ENCODE measurements at places on chromosomes 5 and 9.

- DNase-seq = peak; percentile 5
Measured at GRCh38 chr5:134073404-134073803, 41.1 kb upstream of the TCF7 start.

- DNase-seq = peak; percentile 25
Measured at GRCh38 chr5:132183723-132184122, 43.9 kb downstream of the P4HA2 start.

GRCh38 chr9:134181648-134182034 is 17.3 kb upstream of the RNU6ATAC start:
- no peak for DNase-seq

GRCh38 chr5:32279223-32279622 is 33.5 kb downstream of the MTMR12 start:
- no peak for DNase-seq

GRCh38 chr9:35646153-35646532 is 4.6 kb downstream of the SIT1 start:
- no peak for DNase-seq

GRCh38 chr5:32916648-32917047 is 205.5 kb downstream of the NPR3 start:
- DNase-seq = no peak

DNA sequence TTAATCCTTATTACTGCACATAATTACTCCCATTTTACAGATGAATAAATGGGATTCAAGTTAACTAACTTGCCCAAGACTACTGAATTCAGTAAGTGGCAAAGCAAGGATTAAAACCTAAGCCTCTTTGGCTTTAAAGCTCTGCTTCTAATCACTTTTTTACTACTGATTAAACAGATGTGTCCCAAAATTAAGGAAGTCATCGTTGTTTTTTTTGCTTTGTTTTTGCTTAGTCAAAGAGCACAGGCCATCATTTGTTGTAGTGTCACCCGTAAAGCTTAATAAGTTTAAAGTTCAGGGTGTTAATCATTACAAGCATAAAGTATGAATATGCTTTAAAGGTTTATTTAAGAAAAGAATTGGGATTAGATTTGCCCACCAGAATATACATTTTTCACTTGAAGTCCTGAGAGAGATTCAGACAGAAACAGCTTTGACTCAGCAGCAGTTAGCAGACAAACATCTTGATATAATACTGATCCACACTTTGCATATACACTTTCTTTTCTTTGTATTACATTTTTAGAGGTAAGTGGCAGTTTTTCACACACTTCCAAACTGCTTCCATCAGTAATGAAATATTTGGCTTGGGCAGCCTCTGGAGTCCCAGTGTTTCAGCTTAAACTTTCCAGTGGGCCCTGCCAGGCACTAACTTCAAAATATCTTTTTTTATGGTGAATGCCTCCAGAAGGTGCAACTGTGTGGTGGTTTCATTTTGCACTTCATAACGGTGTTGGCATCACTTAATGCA is 52.7 kb downstream of the PIK3R1 start:
- DNase-seq = no peak

- DNase-seq = no peak
Measured at GRCh38 chr9:35540315-35540714, 50.4 kb downstream of the RUSC2 start.

DNA sequence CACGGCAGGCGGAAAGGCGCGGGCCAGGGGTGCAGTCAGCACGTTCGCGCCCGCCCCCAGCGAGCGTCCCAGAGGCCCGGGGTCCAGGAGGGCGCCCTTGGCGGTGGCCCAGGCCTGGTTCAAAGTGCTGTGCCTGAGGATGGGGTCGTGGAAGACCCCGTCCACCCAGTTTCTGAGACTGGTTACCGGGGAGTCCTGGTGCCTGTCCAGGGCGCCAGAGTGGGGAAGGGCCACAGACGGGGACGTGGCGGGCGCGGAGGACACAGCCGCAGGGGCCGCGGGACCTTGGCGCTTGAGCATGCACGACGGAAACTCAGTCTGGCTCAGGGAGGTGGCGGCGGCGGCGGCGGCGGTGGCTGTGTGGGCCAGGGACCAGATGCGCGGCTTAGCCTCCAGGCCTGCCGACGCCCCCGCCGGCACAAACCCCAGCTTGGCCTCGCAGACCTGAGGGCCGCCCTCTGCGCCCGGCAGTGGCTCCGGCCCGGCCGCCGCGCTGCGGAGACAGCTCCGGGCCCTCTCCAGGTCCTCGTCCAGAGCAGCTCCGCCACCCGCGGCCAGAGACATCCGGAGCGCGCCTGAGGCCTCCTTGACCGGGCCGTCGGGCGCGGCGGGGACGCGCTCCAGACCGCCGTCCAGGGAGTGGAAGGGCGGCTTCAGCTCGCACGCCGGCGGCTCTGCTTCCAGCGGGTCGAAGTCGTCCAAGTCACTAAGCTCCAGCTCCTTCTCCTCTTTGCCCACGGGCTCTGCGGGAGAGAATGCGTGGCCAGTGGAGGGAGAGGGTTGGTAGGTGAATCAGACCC is 4.5 kb downstream of the IRX4 start:
- DNase-seq = no peak

DNA sequence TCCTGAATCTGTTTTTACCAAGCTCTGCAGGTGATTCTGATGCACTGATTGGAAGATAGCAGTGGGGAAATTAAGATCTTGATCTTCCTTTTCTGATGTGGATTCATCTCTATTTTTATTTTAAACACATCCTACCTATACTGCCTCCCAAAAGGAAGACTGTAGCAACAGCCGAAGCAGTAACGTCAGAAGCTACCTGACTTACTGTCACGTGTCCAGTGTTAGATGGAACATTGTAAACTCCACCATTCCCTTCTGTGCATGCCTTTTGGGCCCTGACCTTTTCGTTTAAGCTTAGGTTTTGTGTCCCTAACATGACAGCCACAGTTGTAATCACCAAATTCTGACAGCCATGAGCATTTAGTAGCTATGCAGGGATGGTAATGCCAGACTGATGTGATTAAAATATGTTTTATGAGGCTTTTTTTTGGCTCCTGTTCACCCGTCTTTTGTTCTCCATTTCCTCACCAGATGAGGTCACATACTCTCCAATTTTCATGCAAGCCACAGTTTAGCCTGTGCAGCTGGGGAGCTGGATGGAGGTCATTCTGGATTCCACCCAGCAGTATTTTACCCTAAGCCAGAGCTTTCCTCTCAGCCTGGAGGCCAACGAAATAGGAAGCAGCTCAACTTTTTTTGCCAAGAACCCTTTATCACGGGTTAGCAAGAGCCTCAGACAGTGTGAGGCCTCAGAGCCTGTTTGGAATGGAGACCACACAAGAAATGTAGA is 15.6 kb upstream of the FOXD1 start:
- DNase-seq = no peak

- no peak for DNase-seq
Measured at GRCh38 chr5:167877114-167877722, 414.2 kb upstream of the WWC1 start.

DNA sequence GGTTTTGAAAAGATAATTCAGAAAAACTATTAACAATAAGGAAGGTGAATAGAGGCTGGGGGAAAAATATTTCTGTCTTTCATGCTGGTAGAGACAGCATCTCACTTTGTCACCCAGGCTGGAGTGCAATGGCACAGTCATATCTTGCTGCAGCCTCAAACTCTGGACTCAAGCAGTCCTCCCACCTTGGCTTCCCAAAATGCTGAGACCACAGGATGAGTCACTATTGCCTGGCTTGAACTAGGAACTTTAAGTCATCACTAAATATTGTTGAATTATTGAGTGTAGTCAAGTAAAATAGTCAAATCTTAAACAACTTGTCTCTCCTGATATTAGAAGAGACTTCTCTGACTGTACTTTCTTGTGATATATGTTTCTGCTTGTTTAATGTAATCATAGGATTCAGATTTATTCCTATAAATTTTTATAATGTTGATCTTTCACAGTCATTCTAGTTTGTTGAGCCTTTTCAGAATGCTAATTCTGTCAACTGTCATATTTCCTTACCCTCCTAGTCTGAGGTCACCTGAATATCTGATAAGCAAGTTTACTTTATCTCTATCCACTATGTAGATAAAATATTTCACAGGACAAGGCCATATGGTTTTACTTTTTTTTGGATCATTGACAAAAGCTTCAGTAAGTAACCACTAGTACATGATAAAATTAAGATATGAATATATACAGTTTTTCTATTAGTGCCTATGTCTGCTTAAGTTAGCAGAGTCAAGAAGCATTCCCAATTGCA is 1696.5 kb downstream of the MAT2B start:
- DNase-seq = peak; percentile 56

- peak; percentile 50 for DNase-seq
Measured at GRCh38 chr9:130104491-130105193, 50.9 kb downstream of the GPR107 start.

GRCh38 chr5:141369994-141370848 is at the start of gene PCDHGB3:
PCDHGB3 (plus strand) TSS chr5:141370242; CDS start chr5:141370395, 153 bp downstream.
- DNase-seq = peak; percentile 45

DNA sequence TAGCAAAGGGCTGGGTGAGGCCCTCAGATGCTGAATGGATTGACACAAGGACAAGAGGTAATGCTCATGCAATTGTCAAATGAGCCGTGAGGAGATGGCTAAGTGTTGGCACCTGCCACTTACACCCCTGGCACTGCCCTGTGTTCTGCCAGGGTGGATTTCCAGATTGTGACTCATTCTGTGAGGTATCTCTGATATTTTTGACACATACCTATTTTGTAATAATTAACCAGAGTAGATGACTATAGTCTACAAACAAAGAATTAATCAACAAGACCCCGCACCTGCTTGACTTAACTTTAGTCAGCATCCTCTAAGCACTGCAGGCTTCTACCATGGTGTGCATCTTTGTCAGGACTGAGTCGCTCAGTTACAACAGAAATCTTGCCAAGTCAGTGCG is 200.8 kb downstream of the DIRAS2 start:
- DNase-seq = no peak

Data from inflammatory macrophage (primary cell).